LHCN-M2 (cell line): ENCODE measurements at places on chromosomes 7 and 10. TPM values are rescaled to one million over a fixed set of nuclear protein-coding genes. Genes with fewer than 3 reads are reported as not detected.
A peak's percentile ranks its signal among the peaks of the same experiment; 100 is the strongest.

MALRD1 gene
- not detected in 2 replicates for total RNA-seq

- peak; percentile 88 for DNase-seq
These were observed 20.0 kb downstream of the CUBN start for GRCh38 chr10:17109475-17110207.

DNA sequence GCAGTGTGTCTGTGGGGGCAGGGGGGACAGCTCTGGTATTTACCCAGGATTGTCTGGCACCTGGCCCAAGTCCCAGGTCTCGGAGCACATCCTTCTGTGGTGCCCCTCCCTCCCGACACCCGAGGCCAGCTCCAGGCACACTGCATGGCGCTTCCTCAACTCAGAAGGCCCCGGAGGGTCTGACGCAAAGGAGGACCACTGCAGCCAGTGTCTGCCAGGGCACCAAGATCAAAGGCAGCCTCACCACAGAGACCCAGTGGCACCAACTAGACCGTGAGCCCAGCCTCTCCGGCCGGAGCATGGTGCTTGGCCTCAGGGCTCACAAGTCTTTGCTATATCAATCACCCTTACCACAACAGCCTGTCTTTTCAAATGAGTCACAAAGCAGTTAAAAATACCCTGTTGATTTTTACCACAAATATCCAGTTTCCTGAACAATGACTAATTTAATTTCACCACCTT lies 99.3 kb upstream of the DDC start:
- peak; percentile 89 for DNase-seq

GRCh38 chr7:121913947-121914675 lies 41.1 kb downstream of the PTPRZ1 start:
- no peak for DNase-seq

GRCh38 chr7:64630496-64630895 lies 35.4 kb upstream of the ZNF107 start:
- peak; percentile 24 for DNase-seq

DNA sequence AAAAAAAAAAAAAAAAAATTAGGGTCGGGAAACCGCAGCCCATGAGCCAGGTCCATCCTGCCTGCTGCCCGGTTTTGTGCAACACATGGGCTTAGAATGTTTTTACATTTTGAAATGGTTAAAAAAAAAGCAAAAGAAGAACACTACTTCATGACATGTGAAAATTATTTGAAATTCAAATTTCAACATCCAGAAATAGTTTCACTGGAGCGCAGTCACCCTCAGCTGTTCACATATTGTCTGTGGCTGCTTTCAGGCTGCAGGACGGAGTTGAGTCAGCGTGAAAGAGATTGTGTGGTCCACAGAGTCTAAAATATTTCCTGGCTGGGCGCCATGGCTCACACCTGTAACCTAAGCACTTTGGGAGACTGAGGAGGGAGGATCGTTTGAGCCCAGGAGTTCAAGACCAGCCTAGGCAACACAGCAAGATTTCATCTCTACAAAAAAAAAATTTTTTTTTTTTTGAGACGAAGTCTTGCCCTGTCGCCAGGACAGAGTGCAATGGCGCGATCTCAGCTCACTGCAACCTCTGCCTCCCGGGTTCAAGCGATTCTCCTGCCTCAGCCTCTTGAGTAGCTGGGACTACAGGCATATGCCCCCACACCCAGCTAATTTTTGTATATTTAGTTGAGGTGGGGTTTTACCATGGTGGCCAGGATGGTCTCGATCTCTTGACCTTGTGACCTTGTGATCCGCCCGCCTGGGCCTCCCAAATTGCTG lies 63.9 kb upstream of the ECHDC3 start:
- DNase-seq: peak; percentile 75

DNA sequence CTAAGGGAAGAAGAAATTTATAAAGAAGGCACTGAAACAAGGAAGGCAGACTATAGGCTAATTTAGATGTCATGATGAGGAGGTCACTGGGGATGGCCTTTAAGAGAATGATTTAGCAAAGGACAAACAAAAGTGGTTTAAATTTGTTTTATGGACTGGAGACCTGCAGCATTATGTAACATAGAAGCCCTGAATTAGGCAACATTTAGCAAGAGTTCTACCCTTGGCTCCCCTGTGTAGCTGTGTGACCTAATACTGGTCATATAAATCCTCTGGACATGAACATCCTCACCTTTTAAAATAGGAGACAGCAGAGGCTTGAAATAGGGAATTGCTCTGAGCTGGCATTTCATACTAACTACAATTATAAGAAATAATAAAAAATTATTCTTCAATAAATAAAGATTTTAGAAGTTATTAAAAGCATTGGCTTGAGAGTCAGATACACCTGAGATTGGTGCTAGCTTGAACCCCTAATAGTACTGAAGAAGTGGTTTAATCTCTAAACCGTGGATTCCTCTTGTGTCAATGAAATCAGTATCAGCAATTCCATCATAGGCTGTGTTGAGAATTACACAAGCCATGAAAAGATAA lies 48.9 kb downstream of the RNLS start:
- no peak for DNase-seq

DNA sequence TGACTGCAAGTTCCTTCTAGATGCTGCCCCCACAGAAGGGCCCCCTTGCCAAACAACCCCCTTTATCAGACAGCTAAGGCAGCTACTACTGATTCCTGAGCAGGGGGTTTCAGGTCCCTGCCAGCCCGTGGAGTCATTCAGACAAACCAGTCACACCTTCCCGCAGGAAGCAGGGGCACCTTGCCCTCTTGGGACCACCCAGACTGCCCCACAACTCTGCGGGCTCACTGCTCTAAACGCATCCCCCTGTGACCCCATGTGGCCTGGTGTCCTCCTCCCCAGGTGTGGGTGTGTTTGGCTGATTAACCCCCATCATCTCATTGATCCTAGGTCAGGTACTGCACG lies 298.9 kb downstream of the TCERG1L start:
- no peak for DNase-seq

- peak; percentile 72 for DNase-seq
These were observed 43.2 kb downstream of the CCNY start for GRCh38 chr10:35379226-35380137.

DNA sequence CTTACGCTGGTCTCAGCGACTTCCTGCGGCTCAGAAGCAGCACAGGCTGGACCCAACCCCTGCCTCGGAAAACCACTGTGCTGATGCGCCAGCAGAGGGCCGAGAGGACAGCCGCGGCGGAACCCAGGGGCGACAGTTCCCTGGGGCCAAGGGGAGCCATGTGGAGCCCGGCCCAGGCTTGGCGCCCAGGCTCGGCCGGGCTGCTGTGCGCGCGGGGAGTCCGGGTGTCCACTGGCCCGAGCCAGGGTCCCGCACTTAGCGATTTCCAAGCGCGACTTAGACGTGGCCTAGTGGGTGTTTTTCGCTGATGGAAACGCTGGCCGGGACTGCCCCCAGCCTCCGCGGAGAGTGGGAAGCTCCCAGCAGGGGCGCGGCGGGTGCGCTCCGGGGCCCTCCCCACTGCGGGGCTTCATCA lies 18.6 kb upstream of the ZNF32 start:
- DNase-seq: no peak

DNA sequence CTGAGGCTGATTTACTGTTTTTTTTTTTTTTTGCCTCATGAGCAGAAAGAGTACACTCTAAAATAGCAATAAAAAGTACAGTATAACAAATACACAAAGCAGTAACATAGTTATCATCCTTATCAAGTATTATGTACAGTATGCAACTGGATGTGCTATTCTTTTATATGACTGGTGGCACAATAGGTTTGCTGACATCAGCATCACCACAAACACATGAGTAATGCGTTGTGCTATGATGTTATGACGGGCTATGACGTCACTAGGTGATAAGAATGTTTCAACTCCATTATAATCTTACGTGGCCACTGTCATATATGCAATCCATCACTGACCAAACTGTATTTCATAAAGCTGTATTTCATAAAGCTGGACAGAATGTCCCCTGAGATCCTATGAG lies 189.2 kb upstream of the GLI3 start:
- DNase-seq: peak; percentile 9

LMTK2 gene
- total RNA-seq: 8.3 and 11.1 TPM in 2 replicates

GRCh38 chr10:44427479-44427878 lies 42.6 kb upstream of the CXCL12 start:
- DNase-seq: no peak

MET gene
- total RNA-seq: 133 and 149 TPM in 2 replicates

- peak; percentile 95 for DNase-seq
These were observed 724 bp downstream of the BBIP1 start for GRCh38 chr10:110918269-110918642.

SFTPA1 gene
- total RNA-seq: not detected in 2 replicates

GRCh38 chr7:41627645-41628298 lies 75.1 kb downstream of the INHBA start:
- no peak for DNase-seq

CACNA2D1 gene
- 36.7 and 40.4 TPM in 2 replicates for total RNA-seq

GIMAP1 gene
- not detected in 2 replicates for total RNA-seq

- no peak for DNase-seq
These were observed 18.9 kb downstream of the INSIG1 start for GRCh38 chr7:155316427-155317113.

GRCh38 chr10:110336111-110336721 lies 31.5 kb upstream of the SMNDC1 start:
- DNase-seq: peak; percentile 99

DNA sequence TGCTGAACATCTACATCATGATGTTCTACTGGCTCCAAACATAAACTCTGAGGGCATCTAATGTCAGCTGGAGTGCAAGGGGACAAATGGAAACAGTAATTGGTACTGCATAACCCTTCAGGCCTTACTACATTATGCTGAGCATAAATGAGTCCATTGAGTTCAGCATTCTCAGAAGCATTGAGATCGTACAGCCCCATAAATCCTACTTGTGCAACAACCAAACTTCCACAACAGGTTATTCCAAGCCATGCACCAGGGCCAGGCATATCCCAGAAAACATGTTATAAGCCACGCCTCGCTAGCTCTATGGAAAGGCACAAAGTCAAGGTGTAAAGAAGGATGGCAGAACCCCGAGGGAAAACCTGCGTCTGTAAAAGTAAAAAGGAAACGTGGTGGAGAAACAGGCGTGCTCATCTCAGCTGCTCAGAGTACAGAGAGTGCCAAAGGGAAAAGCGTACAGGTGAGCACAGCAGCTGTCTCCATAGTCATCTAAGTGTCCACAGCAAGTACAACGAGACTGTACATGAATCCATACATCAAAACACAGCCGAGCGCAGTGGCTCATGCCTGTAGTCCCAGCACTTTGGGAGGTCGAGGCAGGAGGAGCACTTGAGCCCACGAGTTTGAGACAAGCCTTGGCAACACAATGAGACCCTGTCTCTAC lies 124.6 kb downstream of the PARD3 start:
- no peak for DNase-seq

IRF5 gene
- total RNA-seq: 0.19 and 0.75 TPM in 2 replicates

GRCh38 chr7:137954614-137955013 lies 47.3 kb downstream of the CREB3L2 start:
- peak; percentile 41 for DNase-seq

DNA sequence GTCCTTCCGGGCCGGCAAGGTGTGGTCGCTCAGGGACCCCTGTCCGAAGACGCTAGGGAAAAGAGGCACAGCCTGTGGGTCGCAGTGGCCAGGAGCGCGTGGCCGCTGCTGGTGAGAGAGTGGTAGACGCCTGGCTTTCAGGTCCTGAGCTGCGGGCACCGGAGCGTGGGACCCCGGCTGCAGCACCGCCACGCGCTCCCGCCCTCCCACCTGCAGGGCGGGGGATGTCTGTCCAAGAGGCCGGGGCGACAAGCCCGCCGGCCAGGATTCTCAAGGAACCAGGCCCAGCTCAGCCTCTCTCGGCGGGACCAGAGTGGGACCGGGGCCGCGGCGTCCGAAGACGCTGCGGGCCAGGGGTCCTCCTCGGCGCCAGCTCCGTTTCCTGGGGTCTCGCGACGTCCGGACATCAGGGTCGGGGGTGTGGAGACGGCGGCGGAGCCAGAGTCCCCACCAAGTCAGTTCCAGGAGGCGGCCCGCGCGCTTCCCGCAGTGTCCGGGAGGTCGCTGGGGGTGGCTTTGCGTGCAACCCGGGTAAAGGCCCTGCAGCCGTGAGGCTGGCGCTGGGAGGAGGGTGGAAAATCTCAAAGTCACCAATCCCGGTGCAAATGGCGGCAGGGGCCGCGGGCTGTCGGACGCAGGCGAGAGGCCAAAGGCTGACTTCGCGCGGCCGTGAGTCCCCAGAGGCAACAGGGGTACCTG lies 5.5 kb downstream of the ZNF503 start:
- no peak for DNase-seq

- no peak for DNase-seq
These were observed 34.6 kb downstream of the PPP1R9A start for GRCh38 chr7:94941844-94942632.
